Activated CD4-positive, alpha-beta T cell treated with anti-CD3 and anti-CD28 coated beads, Interleukin-2, amount 50 U/mL, for 1 hour (primary cell): ENCODE measurements at places on chromosomes 7 and 10.

DNA sequence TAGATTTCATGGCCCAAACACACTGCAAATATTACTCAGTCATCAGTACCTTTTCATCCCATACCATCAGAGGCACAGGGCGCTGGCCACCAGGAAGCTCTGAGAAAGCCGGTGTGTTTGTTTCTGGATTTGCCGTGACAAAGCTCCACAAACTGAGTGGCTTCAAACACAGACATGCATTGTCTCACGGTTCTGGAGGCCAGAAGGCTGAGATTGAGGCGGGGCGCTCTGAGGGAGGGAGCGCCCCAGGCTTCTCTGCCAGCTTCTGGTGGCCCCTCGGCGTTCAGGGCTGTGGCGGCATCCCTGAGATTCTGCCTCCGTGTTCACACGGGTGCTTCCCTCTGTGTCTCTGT lies 3.7 kb upstream of the TTYH3 start:
- DNase-seq: no peak

- no peak for DNase-seq
Measured at GRCh38 chr7:95018021-95018420, 110.6 kb downstream of the PPP1R9A start.

- no peak for DNase-seq
Measured at GRCh38 chr7:17054206-17054605, 172.4 kb upstream of the AGR3 start.

GRCh38 chr7:82926477-82926876 lies 236.2 kb downstream of the PCLO start:
- no peak for DNase-seq

DNA sequence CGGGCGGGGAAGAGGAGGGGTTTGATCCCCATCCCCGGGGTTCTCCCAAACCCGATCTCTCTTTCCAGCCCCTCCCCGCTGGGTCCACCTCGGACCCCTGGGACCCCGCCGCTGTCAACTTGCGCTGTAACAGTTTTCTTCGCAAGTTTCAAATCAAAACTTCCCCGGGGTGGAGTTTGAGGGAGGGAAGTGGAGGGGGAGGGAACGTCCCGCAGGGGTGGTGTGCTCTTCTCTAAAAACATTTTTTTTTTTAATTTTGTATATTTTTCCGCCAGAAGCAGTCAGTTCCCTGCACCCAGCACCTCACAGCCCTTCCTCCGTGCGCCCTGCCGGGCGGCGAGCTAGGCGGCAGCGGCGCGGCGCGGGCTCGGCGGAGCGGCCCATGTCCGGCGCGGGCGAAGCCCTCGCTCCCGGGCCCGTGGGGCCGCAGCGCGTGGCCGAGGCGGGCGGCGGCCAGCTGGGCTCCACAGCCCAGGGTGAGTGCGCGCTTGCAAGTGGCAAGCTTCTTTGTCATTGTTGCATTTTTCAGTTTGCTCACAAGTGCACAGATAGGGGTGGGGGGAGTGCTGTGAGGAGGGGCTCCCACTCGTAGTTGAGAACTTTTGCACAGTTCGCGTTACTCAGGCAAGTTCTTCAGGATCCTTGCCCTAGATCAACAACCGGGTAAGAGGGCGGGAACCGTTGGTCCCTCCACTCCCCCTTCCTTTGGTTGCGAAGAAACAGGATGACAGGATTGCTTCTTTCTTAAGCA lies 933 bp downstream of the MDFIC start:
- DNase-seq: peak; percentile 51

GRCh38 chr7:1919539-1920265 lies 249.6 kb downstream of the ELFN1 start:
- DNase-seq: no peak

GRCh38 chr7:90320418-90320800 lies 695 bp downstream of the FAM237B start:
- no peak for DNase-seq

GRCh38 chr7:80047856-80048459 lies 86.7 kb upstream of the GNAI1 start:
- DNase-seq: no peak

DNA sequence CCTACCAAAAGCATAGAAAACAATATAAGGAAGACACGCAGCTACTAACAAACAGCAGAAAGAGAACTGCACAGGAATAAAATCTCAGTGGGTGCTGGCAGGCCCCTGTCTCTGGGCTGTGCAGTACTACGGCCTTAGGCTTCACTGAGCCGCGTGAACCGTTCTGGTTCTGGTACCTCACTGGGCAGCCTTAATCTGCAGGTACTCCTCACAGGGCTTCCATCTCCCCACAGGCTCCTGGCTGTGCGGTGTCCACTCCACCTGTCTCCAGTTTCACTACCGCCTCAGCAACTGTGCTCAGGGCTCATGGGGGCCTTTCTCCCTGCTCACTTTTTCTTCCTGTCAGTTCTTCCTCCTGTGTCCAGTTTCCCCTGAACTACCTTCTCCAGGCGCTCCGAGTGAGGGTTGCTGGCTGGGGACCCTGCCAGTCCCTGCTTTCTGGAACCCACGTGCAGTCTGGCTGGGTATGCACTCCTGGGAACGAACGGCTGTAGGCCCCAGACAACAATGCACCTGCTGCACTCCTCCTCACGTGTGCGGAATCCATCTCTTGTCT lies 75.7 kb downstream of the VIPR2 start:
- no peak for DNase-seq

- DNase-seq: no peak
Measured at GRCh38 chr10:61688551-61689308, 26.0 kb downstream of the CABCOCO1 start.

- no peak for DNase-seq
Measured at GRCh38 chr10:16944402-16944801, 127.2 kb upstream of the RSU1 start.

DNA sequence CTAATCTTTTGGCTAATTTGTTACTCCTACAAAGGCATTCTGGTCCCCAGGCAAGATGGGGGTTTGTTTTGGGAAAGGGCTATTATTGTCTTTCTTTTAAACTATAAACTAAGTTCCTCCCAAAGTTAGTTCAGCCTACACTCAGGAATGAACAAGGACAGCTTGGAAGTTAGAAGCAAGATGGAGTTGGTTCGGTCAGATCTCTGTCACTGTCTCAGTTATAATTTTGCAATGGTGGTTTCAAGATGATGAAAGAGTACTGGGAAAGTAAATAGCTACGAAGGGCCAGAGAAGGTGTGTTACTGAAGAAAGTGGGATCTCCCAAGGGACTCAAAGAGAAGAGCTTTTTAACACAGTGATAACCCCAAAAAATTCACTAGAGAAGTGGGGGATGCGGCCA lies 10.3 kb upstream of the MYO1G start:
- DNase-seq: no peak

GRCh38 chr10:100522945-100523344 lies 3.3 kb upstream of the SEC31B start:
- DNase-seq: no peak

- no peak for DNase-seq
Measured at GRCh38 chr10:30437031-30437841, 3.3 kb downstream of the MAP3K8 start.

DNA sequence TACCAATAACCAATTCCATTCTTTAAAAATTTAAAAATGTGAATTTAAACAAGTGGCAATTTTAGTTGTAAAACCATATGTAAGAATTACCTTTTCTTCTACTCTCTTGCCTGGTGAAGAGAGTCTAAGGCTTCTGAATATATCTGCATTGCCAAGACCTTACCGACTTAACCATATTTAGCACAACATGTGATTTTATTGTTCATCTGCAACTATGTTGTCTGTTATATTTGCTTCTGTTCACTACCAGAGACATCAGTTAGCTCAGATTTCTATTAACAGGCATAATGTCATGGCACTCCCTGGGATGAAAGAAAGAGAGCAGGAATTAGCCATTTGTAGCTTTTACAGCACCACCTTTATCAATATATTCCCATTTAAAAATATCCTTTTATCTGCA lies 55.3 kb downstream of the CHN2 start:
- DNase-seq: no peak

GRCh38 chr7:129989466-129989865 lies 36.7 kb upstream of the UBE2H start:
- peak; percentile 4 for DNase-seq

- no peak for DNase-seq
Measured at GRCh38 chr10:107103174-107104025, 61.1 kb downstream of the SORCS1 start.

- DNase-seq: no peak
Measured at GRCh38 chr7:156429514-156429913, 211.1 kb upstream of the RNF32 start.

GRCh38 chr10:30154126-30154525 lies 94.7 kb upstream of the JCAD start:
- no peak for DNase-seq

DNA sequence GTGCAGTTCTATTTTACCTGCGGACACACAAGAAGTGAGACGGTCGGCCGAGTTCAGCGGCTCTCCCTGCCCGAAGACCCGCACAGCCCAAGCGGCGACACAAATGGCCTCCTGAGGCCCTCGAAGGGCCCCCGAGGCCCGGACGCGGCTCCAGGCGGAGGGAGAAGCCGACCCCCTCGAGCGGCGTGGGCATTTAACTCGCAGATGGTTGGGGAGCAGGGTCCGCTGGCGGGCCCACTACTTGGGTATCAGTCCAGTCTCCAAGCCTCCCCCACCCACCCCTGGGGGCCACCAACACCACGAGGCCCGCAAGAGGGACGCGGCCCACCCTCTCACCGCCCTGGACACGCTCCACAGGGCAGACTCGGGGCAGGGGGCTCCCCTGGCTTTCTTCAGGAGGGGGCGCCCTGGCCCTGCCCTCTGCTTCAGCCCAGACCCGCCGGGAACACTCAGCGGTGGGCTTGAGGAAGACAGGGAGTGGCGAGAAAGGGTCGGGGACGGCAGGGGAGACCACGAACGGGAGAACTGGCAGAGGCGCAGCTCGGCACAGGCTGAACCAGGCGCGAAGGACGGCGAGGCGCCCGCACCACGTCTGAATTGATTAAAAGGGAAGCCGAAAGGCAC lies 1.7 kb downstream of the IGF2BP3 start:
- DNase-seq: peak; percentile 11
